ENCODE measurements at places on chromosomes 2 and 18.

DNA sequence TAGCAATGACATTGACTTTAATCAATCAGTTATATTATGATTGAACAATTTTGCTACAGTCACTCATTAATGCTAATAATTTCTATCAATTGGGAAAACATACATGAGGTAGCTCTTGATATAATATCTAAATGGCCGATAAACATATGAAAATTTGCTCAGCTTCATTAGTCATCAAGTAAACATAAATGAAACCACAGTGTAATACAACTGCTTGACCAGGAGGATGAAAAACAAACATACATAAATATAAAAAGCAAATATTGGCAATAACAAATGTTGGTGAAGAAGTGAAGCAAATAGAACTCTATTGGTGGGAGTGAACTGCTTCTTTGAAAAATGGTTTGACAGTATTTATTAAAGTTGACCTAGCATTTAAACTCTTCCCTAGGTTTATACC lies 130.9 kb downstream of the ASXL3 start:
- no peak for DNase-seq

- DNase-seq = no peak
These were observed 81.8 kb upstream of the SH3BP4 start for GRCh38 chr2:234869969-234870368.

- no peak for DNase-seq
These were observed 196.0 kb upstream of the SPHKAP start for GRCh38 chr2:228377533-228377932.

GRCh38 chr2:151767536-151767935 lies 33.3 kb upstream of the NEB start:
- DNase-seq = no peak

DNA sequence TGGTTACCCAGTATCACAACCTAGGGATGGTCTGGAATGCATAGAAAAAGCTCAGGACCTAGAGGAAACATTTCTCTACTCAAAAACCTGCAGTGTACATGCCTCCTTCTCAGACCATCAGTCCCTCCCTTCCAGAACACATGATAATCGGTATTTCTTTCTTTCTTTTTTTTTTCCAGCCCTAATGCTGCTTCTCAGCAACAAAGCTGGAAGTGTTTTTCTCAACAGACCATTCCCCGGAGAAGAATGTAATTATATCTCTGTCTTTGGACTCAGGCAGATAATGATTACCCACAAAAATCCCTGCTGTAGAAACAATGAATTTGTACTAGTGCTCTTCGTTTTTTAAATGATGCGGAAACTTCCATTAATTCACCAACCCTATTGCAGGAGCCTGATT lies 44.1 kb upstream of the NDUFV2 start:
- no peak for DNase-seq

GRCh38 chr2:40592218-40592617 lies 140.3 kb upstream of the SLC8A1 start:
- DNase-seq = no peak

- no peak for DNase-seq
These were observed 4.1 kb upstream of the SLC39A10 start for GRCh38 chr2:195652911-195653310.

GRCh38 chr2:3466482-3466863 lies 52.9 kb downstream of the ADI1 start:
- DNase-seq = no peak

GRCh38 chr2:106115250-106115649 lies 78.9 kb downstream of the UXS1 start:
- DNase-seq = no peak

DNA sequence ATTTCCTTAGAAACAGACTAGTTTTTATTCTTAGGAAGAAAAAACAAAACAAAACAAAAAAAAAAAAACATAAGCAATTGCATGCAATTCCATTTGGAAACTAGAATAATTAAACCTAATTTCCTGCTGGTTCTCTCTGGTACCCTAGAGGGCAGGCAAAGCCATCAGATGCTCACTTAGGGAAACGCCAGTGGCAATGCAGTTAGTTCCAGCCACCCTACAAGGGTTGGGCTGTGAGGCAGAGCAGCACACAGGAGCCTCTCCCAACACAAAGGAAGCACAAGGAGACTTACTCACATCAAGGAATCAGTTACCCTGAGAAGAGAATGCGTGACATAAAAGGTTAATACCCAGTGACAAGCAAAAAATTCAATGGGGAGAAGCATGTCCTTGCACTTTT lies 28.8 kb downstream of the CCDC93 start:
- DNase-seq = no peak

GRCh38 chr18:48229552-48229981 lies 179.6 kb downstream of the ZBTB7C start:
- DNase-seq = no peak

DNA sequence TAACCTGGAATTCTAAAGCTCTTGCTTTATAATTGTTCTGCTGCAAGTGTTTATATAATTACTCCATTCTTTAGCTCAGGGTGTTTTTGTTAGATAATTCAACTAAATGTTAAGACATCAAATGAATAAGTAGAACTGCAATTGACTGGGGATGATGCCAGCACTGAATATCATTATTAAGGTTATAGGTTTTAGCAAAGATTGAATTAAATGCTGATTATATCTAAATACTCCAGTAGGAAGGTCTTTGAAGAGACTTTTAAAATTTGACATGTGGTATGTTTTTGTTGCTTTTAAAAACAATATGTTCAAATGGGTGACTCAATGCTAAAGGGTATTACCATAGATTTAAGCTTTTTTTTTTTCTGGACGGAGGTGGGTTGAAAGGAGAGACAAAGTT lies 170.1 kb upstream of the THUMPD2 start:
- DNase-seq = no peak

GRCh38 chr18:79916128-79916494 lies 35.3 kb downstream of the SLC66A2 start:
- no peak for DNase-seq

GRCh38 chr2:158391876-158392275 lies 64.7 kb downstream of the CCDC148 start:
- DNase-seq = no peak

- no peak for DNase-seq
These were observed 463 bp downstream of the HS1BP3 start for GRCh38 chr2:20650393-20650876.

DNA sequence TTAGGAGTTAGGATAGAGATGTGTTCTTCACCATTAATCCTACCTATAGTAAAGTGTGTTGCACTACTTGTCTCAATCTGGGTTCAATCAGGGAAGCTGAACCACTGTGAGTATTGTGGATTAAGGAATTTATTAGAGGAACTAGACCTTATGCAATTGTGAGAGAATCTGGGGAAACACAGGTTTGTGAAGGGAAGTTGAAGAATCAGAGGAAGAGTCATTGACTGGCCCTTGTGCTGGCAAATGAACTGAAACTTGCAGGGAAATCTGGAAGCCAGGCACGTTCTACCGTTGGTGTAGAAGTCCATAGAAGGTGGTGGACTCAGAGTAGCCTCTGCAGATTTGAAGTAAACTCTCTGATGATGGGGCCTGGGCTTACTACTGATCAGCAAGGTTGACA lies 44.7 kb upstream of the HK2 start:
- DNase-seq = no peak

DNA sequence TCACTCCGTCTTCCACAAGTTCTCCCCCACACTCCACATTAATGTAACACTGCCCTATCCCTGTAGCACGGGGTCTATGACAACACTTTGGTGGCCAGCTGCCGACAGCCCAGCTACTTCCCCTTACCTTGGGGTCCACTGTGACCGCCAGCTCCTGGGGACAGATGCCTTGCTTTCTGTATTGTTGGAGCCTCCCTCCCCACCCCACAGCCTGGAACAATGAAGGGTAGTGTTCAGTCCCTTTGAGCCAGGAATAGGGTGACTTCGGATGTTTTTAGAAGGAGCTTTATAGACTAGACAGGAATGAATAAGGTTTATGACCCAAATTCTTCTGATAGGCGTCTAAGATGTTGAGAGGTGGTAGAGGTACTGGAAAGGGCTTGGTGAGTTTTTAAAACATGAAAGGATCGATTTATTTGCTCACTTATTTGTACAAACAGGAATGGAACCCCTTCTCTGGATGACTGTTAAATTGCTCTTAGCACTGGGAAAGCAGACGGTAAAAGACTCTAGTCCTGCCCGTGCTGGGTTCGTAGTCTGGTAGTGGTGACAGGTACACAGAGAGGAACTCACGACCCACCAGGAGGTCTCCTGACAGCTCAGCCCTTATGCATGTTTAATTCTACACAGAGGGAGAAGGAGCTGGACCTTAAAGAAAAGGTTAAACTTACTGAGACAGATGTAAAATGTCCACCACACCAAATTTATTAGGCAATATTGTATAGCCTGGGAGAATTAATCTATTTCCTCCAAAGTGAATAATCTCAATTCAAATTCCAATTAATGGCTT lies 90.9 kb downstream of the MYCN start:
- no peak for DNase-seq

DNA sequence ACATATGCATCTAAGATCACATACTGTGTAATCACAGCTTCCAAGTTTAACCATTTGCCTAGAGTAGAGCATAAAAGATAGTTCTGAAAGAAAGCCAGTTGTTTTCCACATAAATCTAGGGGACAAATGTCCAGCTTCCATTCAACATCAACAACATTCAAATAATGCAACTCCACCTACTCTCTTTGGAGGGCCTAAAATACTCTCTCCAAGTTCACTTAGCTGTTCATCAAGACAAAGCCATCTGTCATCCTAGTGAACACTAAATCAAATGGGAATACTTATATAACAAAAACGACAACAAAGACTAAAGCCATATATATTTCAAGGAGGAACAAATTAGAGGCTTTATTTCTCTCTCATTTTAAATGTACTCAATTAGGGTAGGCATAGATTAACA lies 221.5 kb upstream of the CDH2 start:
- DNase-seq = no peak

DNA sequence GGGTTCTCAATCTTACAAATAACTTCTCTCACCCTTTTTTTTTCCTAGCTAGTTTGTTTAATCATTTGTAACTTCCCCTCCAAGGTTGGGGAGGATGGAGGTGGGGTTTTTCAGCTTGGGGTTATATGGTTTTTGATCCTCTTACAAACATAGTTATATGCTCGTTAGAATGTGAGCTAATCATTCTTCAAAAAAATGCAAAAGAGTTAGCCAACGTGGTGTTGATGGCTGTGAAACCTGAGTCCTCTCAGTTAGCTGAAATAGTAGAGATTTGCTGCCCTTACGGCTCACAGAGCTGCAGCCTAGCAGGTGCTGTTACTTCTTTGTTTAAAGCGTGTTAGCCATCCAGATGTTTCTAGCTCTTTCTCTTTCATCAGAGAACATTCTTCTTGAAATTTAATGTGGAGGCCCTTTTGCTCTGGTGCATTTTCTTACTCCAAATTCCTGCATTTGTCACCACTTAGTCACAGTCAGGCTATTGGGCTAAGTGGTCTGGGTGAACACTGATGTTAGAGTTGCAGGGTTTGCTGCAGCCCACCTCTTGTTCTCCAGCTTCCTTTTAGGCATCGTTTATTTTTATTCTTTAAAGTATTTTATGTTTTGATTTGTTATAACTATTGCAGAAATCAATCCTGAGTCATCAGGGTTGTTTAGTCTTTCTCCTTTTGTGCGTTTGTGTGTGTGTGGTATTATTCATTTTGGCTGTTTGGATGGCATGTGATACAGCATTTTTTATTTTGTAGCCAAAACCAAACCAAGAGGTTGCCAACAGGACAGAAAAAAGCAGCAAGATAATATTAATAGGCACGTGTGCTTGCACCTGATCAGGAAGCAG lies 41.1 kb downstream of the LIMS1 start:
- DNase-seq = no peak

GRCh38 chr2:31434911-31435310 lies 20.4 kb upstream of the XDH start:
- no peak for DNase-seq

DNA sequence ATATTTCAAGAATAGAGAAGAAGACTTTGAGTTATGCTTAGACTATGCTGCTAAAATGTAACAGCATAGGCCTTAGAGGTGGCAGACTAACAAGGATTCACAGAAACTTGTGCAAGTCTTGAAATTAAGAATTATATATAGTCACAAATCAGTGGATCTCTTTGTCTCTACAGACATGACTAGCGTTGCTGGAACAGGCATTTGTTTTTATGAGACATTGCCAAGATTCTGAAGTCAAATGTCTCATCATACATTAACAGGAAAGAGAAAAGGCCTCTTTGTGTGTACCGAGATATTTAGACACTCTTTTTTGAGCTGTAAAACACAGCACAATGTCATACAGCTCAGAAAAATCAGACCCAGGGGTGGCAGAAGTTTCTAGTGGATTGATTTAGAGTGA lies 207.1 kb downstream of the TMX3 start:
- DNase-seq = no peak

GRCh38 chr2:207836521-207837133 lies 66.9 kb upstream of the FZD5 start:
- no peak for DNase-seq

GRCh38 chr2:79717364-79718007 lies 204.6 kb downstream of the CTNNA2 start:
- no peak for DNase-seq

DNA sequence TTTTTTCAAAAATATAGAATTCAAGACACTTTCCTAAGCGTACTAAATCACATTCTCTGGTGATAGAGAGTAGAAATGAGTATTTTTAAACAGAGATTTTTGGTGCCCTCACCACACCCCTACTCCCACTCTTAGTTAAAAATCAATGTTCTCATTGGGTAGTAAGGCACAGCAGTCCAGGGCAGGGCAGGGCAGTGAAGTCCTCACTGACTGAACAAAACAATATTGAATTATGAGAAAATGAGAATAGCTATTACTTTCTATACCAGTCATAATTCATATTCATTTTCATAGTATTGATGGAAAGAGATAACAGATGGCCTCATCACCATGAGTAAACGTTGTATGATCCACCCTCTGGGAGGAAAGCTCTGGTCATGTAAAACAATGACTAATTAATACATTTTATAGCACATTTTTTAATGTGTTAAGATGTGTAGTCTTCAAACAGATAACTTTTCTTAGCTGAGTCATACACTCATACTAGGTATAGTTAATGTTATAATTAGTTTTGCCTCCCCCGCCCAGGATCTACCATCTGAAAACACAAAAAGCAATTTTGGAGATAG lies 686.1 kb downstream of the KCNJ3 start:
- no peak for DNase-seq

DNA sequence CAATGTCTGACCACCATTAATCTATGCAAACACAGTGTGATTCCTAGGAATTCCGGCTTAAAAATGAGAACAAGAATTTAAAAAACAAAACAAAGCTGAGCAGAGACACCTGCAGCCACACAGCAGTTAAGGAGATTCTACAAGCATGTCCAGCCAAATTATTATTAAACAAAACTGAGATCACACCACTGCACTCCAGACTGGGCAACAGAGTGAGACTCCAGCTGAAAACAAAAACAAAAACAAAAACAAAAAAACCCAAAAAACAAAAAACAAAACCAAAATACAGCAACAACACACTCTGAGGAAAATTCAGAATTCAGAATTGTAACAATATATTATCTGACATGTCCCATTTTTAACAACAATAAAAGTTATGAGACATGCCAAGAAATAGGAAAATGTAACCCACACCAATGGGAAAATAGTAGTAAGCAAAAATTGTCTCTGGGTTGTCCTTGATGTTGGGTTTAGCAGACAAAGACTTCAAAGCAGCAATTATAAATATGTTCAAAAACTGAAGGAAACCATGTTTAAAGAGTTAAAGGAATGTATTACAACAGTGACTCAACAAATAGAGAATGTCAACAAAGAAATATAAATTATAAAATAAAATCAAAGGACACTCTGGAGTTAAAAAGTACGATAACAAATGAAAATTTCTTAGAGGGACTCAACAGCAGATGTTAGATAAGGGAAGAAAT lies 19.7 kb downstream of the MYOM1 start:
- DNase-seq = no peak

Data from activated T-helper 1 cell treated with Interleukin-2 at 50 U/mL for 16 hours (primary cell).